Stimulated activated CD4-positive, alpha-beta T cell treated with anti-CD3 and anti-CD28 coated beads, Interleukin-12 subunit alpha, Interleukin-12 subunit beta, amount 100 ng/mL, for 48 hours (primary cell): ENCODE measurements at places on chromosomes 7 and 10.
A peak's percentile ranks its signal among the peaks of the same experiment; 100 is the strongest.

- DNase-seq = no peak
Observed at GRCh38 chr10:125799451-125800182, 23.4 kb downstream of the UROS start.

DNA sequence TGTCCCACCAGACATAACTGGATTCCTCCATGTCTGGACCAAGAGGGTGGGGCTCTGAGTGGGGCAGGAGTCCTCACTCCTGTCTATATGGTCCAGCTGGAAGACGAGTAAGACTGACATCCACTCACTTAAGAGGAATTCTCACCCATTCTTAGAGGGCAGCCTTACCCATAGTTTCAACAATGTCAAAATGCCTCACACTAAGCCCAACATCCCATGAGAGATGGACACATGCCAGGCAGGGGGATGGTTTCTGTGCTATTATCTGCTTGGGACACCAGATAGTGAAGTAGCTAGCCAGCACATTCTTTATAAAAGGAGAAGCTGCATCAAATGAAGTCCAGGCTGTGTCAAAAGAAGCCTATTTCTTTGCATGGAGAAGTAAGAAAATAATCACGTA lies 4.7 kb upstream of the LANCL2 start:
- DNase-seq = no peak

DNA sequence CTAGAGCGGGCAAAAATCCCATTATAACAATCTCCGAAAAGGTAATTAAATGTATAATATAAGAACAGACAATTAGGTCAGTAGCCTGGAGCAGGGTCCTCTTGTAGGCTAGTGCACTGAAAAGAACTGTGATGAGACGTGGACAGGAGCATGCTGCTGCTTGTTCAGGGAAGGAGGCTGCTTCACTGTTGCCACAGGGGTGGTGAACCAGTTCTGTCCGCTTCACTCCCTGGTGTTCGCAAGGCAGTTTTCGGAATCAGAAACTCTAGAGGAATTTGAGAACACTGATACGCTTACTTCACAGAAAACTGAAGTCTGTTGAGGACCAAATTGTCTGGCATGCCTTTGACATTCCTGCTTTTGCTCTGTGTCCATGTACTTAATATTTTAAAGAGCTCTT lies 17.4 kb downstream of the ZNRF2 start:
- no peak for DNase-seq

GRCh38 chr10:44939691-44940401 lies 19.8 kb upstream of the RASSF4 start:
- DNase-seq = no peak

DNA sequence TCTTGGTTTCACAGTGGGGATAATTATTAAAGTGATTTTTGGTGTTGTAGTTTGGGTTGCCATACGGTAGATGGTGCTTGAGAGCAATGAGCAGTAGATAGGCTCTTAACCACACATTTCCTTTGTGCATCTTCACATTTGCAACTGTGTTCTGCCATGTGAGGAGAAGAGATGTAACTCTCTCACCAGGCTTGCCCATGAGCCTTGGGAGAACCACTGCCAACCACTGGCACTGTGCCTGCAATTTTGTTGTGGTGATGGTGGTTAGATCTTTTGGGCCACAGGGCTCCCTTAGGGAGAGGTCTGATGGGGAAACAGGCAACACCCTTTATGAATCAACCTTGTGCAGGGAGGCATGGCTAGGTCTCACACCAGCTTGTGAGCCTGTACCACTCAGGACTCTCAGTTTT lies 204.3 kb downstream of the CCDC7 start:
- DNase-seq = no peak

- DNase-seq = no peak
Observed at GRCh38 chr7:93562106-93562505, 12.4 kb downstream of the CALCR start.

DNA sequence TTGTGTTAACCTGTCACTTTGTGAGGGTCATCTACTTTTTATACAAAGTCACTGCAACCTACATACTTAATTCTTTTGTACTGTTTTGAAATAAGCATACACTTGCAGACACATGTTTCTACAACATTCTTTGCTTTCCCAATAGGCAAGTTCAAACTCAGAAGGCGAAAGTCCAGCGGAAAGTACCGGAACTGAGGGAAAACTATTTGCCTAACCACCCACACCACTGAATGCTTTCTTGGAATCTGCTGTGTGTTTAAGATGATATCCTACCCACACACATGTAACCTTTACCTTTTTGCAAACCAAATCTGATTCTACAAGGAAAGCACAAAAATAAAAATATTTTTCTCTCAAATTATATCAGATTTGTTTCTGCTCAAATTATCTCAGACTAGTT lies 139.4 kb upstream of the AGR3 start:
- no peak for DNase-seq

DNA sequence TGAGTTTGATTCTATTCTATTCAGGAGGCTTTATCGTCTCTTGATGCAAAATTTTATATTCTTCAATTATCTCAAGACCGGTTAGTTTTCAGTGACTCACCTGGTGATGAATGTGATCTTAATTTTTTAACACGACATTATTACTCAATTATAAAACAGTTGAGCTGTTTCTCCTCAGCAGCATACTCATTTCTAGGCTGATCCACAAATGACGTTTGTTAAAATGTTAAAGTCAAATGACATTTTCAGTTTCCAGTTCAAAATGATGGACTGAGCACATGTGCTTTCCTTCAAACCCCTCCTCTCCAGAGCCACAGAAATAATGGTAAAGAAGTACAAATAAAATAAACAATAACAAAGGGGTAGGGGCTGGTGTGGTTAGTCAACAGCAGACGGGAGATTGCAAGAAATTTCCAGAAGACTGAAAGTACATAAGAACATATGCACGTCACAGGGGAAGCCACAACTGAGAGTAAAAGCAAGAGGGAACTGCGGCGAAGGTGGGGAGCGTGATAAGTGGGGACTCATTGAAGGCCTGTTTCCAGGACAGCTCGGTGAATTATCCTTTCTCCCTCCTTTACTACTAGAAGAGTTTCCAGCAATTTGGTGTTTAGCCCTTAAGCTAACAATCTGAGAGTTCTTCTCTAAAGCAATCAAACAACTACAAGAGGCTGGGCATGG lies 10.9 kb downstream of the MACROH2A2 start:
- DNase-seq = no peak

DNA sequence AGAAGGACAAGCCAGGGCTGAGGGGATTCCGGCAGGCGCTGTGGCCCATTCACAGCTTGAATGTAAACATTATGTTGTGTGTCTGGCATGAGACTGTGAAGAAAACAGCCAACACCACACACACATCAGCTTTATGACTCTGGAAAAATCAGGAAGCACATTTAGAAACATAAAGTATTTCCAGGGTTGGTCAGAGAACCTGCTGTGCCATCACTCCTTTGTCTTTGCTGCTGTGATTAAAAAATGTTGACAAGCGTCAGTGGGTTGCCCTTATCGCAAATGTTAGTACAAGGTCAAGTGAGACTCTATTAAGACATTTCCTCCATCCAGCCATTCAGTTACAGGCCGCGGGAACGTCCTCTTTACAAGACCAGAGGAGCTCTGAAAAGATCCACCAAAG lies 95.4 kb downstream of the TAX1BP1 start:
- DNase-seq = no peak

- DNase-seq = no peak
Observed at GRCh38 chr7:36283711-36284130, 105.9 kb upstream of the ANLN start.

- peak; percentile 56 for DNase-seq
Observed at GRCh38 chr7:106346678-106347217, 62.0 kb upstream of the NAMPT start.

- DNase-seq = no peak
Observed at GRCh38 chr7:129790136-129790535, 162.6 kb downstream of the UBE2H start.

DNA sequence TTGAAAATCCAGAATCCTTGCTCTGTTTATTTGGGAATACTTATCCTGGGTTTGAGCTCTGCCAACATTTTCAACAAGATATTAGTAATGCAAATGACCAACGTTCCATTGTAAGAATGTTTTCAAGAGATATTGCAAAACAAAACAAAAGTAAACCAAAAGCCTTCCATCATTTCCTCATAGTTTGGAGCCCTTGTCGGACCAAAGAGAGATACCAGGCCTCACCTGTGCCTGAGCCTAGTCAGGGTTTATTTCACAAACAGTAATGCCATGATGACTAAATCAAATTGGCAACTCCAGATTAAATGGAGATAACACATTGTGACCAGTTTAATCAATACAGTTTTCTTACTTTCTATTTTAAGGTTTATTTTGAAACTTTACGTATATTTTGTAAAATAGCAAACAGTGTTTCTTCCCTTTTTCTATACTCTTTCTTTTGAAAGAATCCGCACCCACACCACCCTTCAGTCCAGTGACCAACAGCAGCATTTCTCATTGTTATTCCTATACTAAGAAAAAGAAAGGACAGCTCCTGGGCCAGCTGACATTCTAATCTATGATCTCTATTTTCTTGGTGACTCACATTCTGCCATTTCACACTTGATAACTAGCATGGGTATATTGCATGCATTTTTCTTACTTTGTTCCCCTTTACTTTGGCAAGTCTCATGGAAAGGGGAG lies 168.5 kb upstream of the MEOX2 start:
- DNase-seq = no peak

GRCh38 chr7:35258125-35258867 lies 4.4 kb upstream of the TBX20 start:
- no peak for DNase-seq

DNA sequence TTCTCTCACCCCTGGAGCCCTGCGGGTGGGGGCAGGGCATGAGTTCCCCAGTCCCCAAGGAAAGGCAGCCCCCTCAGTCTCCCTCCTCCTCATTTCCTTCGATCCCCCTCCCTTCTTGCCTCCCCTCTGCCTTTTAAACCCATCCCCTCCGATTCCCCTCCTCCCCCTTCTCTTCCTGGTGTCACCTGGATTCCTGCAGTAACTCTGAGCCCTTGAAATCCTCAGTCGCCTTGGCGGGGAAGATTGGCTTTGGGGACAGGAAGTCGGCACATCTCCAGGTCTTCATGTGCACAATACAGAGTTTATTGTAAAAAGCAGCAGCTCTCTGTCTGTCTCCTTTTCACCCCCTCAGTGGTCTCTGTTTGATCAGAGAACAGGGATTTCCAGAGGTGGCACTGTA lies 1.3 kb upstream of the MUC12 start:
- DNase-seq = no peak

DNA sequence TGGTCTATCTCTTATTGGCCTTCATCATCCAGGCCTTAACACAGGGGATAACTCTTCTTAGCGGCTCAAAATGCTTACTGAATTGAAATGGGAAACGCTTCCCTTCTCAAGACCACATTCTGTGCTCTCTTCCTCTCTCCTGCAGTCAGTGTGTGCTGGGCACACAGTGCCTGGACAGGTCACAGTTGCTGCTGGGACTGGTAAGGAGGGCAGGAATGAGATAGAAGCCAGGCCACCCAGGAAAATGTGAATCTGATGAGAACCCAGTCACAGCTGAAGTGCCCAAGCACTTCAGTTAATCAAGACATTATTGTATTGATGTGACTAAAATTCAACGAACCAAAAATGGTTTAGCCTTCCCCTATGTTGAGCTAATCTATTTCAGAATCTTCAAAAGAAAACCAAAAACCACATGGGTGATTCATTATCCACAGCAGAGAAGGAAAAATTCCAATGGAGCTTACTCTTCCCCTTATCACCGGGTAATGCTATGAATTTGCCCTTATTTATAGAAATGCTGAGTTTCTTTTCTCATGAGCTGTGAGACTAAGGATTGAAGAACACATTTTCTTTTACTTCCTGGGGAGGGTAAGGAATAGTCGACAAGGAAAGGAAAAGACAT lies 41.2 kb upstream of the PLPP4 start:
- no peak for DNase-seq

DNA sequence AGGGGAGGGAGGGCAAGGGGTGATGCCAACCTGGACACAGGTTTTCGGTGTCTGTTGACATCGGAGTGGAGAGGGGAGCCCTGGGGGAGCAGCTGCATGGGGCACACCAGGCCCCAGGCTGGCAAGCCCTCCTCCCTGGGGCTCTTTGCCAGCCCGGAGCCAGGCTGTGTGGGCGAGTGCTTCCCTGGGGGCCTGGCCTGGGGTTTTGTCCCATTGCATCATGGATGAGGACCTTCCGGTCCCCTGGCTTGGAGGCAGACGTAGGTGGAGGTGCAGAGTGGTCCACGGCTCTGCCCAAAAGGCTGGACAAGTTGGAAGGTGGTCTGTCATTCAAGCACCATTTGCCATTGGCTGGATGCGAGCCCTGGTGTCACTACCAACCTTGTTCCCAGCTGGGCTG lies 34.8 kb downstream of the ZMIZ1 start:
- no peak for DNase-seq

GRCh38 chr7:92613720-92614119 lies 23.5 kb upstream of the FAM133B start:
- DNase-seq = no peak

DNA sequence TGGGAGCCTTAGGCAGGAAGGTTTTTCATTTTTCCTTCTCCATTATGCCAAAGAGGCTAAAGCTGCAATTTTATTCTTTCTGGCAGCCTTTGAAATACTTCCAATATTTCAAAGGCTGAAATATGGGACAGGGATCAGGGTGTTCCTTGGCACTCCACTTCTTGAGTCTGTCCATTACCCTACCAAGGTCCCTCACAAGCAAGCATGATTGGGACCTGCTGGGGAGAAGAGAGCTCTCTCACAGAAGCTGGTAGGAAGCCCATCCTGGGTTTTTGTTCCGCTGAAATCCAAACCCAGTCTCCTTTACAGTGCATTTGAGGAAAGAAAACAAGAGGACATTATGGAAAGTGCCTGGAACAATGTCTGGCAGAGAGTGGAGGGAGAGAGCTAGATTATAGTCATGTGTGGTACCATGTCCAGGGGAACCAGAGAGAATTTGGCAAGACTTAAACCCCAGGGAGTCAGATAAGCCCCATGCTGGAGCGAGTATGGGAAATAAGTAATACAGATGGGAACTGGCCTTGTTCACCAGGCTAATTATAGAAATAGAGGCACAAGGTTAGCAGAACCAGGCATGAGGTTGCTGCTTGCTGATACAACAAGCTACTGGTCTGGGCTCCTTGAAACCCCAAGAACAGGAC lies 104.7 kb downstream of the LSM5 start:
- DNase-seq = no peak

- no peak for DNase-seq
Observed at GRCh38 chr7:195010-195829, 2.8 kb downstream of the FAM20C start.

GRCh38 chr10:96366508-96366907 lies 7.7 kb upstream of the OPALIN start:
- no peak for DNase-seq

DNA sequence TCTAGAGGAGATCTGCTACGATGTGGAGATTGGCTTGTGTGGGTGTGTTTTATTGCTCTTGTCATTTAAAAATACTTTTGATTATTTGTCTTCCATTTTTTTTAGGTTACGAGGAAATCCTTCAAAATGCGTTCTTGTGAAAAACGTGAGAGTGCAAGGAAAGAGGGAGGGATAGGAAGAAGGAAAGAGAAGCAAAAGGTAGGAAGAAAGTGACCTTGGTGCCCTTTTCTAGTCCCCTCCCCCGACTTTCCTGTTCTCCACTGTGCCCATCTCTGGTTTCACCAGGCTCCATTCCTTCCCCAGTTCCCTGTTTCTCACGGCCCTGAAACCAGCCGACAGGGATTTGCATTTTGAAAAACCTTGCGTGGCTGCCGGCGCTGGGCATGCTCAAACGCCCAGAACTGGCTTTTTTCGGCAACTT lies 506 bp upstream of the GNAI1 start:
- no peak for DNase-seq

GRCh38 chr7:121026159-121026558 lies 37.6 kb downstream of the CPED1 start:
- no peak for DNase-seq

- DNase-seq = peak; percentile 0
Observed at GRCh38 chr7:133081119-133081598, 731 bp downstream of the CHCHD3 start.

GRCh38 chr10:125547010-125547650 lies 135.8 kb downstream of the TEX36 start:
- no peak for DNase-seq
